Substantia nigra (tissue), 51 donors: ENCODE measurements at places on chromosomes 6 and 20.

- DNase-seq, result no peak
Observed at GRCh38 chr6:117795234-117795633, 111.8 kb upstream of the SLC35F1 start.

- DNase-seq, result no peak
Observed at GRCh38 chr6:134657751-134658527, 292.0 kb downstream of the ALDH8A1 start.

DNA sequence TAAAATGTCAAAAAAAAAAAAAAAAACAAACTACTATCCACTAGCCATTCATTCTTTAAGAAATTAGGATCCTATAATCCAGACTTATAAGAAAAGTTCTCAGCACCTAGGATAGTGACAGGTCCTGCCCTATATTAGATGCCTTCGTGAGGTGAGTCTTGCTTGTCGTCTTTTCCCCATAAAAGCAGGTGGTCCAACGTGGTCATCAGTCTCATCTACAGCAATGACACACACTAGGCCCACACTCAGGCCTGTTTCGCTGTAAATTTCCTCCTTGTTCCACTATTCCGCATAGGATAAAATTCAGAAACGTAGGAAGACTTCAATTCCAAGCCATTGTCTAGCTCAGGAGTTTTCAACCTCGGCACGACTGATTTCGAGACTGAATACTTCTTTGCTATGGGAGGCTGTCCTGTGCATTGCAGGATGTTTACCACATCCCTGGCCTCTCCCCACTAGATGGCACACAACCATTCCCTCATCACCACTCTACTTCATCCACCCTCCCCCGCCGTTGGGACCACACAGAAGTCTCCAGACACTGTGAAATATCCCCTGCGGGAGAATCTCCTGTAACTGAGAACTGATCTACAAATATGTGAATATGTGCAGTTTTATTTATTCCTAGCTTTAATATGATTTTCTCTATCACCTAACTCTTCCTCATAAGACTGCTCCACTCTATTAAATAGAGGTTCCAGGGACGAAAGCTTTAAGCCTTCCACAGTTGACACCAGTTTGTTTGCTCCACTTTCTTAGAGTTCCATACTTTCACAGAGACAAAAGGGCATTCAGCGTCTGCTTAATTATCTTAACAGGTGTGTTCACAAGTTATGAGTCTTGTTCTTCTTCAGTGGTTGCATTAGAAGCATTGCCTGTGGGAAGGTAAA lies 346.3 kb downstream of the BMP2 start:
- peak; percentile 22 for DNase-seq

DNA sequence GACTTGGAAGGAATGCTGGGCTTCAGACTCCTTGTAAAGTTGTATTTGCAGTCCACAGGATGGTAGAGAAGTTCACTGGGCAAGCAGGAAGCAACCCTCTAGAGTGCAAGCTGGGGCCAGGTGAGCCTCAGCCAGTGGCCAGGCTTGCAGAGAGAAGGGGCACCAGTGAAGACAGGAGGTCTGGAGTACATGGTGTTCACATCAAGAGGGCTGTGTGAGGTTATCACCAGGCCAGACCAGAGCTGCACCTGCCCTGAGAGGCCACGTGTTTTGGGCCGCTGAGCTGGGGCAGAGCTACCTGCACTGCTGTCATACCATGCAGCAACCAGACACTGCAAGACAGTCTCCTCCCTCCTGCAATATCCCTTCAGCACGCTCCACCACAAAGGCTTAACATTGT lies 79.0 kb downstream of the SH3BGRL2 start:
- no peak for DNase-seq
